ENCODE measurements at places on chromosomes 7 and 10.
A peak's percentile ranks its signal among the peaks of the same experiment; 100 is the strongest.

DNA sequence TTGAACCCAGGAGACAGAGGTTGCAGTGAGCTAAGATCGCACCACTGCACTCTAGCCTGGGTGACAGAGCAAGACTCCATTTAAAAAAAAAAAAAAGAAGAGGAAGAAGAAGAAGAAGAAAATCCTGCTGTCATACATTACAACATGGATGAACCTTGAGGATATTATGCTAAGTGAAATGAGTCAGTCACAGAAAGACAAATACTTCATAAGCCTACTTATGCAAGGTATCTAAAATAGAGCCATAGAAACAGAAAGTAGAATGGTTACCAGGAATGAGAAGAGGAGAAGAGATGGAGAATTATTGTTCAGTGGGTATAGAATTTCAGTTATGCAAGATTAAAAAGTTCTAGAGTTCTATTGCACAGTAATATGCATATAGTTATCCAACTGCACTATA, 466.5 kb downstream of the PLXNA4 start:
- no peak for DNase-seq

DNA sequence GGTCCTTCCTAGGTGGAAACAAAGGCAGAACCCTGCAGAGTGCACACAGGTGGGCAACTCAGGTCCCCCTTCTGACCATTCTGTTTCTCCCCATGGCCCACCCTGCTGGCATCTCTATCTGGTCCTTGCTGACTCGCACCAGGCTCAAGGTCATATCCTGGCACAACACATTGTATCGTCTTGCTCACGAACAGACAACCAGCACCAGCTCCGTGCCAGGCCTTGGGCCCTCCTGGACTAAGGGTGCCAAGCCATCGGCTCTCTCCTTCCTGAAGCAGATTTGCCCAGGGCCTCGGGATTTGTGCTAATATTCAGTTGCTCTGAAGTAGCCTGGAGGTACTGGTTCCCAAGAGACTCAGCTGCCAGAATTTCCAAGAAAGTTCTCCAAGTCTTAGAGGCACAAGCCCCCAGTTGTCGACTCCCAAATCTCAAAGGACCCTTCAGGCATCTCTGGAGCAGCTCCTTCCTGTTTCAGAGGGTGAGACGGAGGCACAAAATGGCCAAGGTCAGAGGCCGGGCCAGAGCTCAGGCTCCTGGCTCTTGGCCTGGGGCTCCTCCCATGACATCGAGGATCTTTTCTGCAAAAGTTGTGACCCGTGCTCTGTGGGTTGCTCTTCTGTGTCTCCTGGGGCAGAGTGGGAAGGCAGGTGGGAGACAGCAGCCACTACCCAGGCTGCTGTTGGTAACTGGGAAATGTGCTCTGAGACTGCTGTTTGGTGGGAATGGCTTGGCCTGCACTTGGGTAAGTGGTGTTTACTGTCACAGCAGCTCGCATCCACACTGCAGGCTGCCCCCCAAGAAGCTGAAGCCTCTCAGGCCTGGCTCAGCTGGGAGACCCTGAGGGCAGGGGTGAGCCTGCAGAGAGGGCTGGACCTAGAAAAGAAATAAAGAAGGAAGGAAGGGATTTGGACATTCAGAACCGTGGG, 121.3 kb downstream of the RGS10 start:
- no peak for DNase-seq

- DNase-seq = no peak
Measured at GRCh38 chr10:96376483-96376882, 17.7 kb upstream of the OPALIN start.

DNA sequence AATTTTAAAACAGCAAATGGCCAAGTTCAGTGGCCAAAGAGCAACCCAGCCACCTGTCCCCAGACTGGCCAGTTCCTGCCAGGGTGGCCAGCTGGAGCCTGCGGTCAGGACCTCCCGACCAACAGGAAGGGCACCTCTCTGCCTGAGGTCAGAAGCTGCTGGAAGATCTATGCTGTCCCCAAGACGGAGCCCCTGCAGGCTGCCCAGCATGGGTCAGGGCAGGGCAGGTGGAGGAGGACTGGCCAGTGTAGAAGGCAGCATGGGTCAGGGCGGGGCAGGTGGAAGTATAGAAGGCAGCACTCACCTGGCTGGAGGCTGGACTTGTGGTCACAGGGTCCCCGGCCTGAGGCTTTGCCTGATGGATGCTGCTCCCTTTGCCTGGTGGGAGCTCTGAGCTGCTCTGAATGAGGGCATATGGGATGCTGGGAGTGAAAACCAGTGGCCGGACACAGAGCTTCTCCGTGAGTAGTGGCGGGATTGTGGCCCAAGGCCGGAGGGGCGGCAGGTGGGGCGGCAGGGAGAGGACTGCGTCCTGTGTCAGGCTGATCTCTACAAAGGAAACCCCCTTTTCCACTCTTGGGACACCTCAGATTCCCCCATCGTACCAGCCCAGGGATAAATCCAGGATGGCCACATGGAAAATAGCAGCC, 229.2 kb downstream of the TCERG1L start:
- no peak for DNase-seq

DNA sequence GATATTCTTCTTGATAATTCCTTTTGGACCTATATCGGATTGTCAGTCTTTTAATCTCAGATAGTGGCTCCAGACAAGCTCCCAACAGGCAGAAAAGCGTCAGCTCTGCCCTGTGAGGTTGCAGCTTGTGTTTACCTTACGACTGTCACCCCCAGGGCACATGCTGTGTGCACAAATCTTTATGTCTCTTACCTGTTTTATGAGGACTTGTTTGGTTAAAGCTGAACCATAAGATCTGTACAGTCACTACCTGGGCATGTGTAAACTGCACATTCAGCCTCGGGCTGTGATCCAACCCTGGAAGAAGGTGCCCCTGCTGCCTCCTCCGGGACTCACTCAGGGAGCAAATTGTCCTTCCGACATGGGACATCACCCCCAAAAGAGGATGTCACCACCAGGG, 119.8 kb downstream of the GALNT17 start:
- no peak for DNase-seq

DNA sequence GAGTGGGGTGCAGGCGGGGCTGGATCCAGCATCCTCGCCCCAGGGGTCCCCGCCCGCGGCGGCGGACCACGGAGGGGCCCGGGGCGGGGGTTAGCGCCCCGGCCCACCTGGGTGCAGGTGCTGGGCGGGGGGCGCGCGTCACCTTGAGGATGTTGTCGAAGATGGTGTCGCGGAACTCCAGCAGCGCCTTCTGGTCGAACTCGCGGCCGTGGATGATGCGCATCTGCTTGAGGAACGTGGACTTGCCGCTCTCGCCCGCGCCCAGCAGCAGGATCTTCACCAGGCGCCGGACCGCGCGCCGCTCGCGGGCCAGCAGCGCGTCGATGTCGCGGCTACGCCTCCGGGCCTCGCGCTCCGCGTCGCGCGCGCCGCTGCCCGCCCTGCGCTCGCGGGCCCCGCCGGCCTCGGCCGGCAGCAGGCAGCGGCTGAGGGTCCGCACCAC, 376 bp downstream of the GNA12 start:
- DNase-seq = peak; percentile 11

DNA sequence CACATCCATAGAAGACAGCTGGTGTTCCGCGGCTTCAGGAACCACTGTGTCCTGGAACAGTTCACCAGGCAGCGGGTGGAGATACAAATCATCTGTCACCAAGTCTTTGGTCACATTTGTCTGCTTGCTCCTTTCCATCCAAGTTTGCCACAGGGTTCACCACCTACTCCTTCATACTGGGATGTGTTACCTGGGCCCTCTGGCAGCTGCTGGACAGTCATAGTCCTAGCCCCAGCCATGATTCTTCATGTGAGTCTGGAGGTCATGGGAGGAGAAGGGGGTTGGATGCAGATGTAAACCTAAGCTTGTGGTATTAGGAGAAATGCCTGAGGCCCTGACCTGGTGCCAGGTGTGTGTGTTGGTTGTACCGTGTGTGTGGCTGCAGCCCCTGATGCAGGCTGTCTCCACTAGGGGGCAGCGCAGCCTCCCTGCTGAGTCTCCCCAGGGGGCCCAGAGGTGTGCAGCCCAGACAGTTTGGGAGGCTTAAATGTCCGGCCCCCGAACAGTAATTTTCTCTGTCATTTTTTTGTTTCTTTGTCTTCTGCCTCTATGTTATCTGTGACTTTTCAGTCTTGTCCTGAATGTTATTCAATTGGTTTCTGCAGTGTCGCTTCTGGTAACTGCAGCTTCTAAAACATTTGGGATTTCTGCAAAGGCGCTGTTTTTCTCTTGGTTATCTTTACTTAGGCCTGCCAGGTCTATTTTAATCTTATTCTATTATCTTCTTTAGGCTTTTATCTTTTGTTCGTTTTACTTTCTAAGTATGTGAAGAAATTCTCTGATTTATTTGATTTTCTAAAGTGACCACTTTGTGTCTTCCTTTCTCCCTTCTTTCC, 14.8 kb downstream of the NPS start:
- DNase-seq = no peak

GRCh38 chr10:44427037-44427436, 42.1 kb upstream of the CXCL12 start:
- DNase-seq = no peak

GRCh38 chr10:120794390-120794789, 56.8 kb upstream of the WDR11 start:
- DNase-seq = no peak

GRCh38 chr7:141928845-141929195, 12.6 kb downstream of the OR9A4 start:
- DNase-seq = no peak

- no peak for DNase-seq
Measured at GRCh38 chr7:97174303-97174702, 56.8 kb downstream of the SDHAF3 start.

- no peak for DNase-seq
Measured at GRCh38 chr7:7439564-7439963, 96.1 kb downstream of the COL28A1 start.

DNA sequence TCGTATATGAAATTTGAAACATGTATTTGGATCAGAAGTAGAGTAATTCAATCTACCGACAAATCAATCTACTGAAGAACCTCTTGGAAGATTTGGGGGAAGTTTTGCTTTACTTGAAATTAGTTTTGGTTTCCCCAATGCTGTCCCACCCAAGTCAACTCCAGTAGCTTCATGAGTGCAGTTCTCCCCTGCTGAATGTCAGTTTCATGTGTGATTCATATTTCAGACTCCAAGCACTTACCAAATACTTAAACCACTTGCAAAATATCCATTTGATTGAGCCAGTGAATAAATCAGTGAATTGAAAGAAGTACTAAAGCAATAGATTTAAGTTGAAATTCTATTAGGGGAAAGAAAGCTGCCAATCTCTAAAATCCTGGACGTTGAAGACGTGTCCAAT, 9.3 kb downstream of the CALML5 start:
- DNase-seq = no peak

- DNase-seq = no peak
Measured at GRCh38 chr10:18205098-18205834, 65.0 kb downstream of the CACNB2 start.

- DNase-seq = peak; percentile 4
Measured at GRCh38 chr10:16948361-16948760, 131.1 kb upstream of the RSU1 start.

DNA sequence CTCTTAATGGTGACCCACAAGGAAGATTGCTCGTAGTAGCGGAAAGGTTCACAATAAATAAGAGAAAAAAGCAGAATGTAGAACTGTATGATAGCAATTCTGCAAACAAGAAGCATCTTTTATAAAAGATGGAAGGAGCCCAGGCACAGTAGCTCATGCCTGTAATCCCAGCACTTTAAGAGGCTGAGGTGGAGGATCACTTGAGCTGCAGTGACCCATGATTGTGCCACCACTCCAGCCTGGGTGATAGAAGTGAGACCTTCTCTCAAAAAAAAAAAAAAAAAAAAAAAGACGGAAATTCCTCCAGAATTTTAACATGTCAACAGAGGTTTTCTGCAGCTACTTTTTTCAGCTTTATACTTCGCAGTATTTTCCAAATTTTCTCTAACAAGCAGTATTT, 13.2 kb downstream of the GATAD1 start:
- no peak for DNase-seq

- no peak for DNase-seq
Measured at GRCh38 chr7:143487566-143487965, 9.9 kb downstream of the TAS2R41 start.

DNA sequence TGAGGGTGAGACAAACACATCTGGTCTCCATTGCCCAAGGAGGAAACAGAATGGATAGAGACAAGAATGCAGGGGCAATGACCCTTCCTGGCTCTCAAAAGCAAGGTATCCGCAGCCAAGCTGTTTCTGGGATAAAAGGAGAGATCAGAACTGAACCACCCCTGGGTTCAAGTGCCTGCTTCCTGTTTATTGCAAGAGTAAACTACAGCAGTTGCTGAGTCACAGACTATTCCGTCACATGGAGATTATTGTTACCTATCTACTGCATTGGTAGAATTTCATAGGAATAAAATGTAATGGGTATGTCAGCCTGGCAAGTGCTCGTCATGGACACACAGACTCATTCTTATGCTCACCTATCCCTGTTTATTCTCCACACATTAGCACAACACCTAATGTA, 821.6 kb downstream of the GRID1 start:
- no peak for DNase-seq

DNA sequence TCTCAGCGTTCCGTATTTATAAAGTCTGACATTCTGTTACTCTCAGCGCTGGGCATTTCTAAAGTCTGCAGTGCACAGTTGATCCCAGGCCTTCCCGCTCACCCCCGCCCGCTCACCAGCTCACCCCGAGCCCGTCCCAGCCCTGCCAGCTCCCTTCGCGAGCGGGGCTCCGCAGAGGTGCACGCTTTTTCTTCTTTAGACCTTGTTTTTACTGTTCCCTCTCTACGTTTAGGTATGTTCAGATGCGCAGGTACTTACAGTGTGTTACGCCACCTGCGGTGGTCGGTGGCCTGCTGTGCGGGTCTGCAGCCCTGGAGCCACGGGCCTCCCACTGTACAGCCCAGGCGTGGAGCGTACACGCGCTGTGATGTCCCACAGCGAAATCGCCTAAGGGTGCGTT, 28.8 kb downstream of the NKX6-2 start:
- no peak for DNase-seq

GRCh38 chr10:11742009-11742778, at the start of gene ECHDC3:
Gene ECHDC3 (plus strand): TSS chr10:11742382. CDS start chr10:11742577, 195 bp downstream.
- peak; percentile 48 for DNase-seq

DNA sequence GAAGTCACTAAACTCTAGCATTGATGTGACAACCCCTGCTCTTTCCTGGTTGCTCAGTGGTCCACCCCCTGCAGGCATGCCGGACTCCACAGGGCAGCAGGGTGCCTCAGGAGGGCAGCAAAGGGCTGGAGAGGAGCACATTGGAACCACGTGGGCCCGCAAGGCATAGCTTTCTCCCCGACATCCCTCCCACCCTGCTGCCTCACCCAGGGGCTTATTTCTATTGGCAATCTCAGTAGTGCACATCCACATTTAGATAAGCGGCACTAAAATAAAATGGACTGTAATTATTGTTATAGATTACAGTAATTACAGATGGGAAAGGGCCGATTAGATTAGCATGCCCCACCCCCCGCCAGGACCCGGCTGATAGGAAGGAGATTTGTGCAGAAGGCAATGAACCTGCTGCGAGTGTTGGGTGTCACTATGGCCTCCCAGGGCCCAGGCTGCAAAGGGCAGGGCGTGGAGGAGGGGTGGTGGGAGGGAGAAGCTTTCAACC, 580.1 kb downstream of the GRID1 start:
- DNase-seq = no peak

GRCh38 chr7:30143748-30144251, 9.0 kb downstream of the MTURN start:
- no peak for DNase-seq

GRCh38 chr10:114538181-114538906, 119.7 kb downstream of the ABLIM1 start:
- DNase-seq = peak; percentile 69

GRCh38 chr7:22438994-22439393, 61.0 kb downstream of the STEAP1B start:
- no peak for DNase-seq
